ENCODE measurements at places on chromosomes 11 and 22. TPM values are rescaled to one million over a fixed set of nuclear protein-coding genes. Genes with fewer than 3 reads are reported as not detected.
A peak's percentile ranks its signal among the peaks of the same experiment; 100 is the strongest.

SOX10 gene
- not detected for total RNA-seq

MRGPRE gene
- not detected for total RNA-seq

- DNase-seq, result no peak
These were observed 82.8 kb upstream of the OR5AK2 start for GRCh38 chr11:56905936-56906335.

DNA sequence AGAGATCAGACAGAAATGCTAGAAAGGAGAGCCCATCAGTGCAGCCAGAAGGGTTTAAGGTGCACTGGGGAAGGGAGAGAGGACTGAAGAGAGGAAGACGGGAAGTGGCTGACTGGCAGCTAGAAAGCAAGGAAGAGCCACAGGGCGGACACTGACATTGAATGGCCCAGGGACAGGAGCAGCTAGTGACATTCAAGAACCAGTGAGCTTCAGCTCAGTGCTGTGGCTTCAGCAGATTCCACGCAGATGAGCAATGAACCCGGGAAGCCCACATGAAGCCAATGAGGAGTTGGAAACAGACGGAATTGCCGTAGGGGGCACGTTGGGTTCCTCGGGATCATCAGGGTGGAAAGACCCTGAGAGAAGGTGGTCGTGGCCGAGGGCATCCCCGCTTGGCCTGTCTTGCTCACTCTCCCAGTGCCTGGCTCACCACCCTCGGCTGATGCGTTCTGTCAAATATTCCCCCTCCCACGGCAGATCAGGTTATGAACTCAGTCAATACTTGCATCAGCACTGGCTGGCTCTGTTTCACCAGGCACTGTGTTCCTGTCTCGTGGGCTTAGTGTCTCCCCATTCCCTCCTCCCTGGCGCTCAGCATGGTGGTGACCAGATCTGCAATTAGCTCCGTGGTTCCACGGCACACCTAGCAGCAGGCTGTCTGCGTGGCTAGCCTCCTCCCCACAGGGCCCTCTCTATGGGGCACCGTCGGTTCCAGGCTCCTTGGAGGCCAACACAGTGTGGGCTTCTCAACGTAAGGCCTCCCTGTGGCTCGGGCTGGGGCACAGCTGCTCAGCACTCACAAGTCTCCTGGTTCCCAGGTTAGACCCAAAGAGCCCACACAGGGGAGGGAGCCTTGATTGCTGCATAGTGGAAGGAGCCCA is 145.5 kb downstream of the TRIM29 start:
- no peak for DNase-seq

- no peak for DNase-seq
These were observed 22.6 kb upstream of the HIPK3 start for GRCh38 chr11:33234397-33235190.

DNA sequence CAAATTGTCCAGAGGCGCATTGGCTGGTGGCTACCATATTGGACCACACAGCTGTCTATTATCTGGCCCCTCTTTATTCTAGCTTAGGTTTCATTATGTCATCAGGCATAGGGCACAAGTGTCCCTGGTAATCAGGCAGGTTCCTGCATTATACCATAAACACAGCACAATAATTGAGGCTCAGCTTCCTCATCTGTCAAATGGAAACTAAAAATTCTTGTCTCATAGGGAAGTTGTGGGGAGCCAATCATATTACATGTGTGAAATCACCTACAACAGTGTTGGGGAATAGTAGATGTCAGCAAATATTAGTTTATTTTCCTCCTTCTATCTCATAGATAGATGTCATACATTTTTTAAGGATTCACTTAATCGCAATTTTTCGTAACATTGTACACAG is 231.0 kb upstream of the SORL1-AS1 start:
- no peak for DNase-seq

GRCh38 chr11:74282421-74282820 is 29.0 kb downstream of the P4HA3 start:
- DNase-seq, result no peak

DNA sequence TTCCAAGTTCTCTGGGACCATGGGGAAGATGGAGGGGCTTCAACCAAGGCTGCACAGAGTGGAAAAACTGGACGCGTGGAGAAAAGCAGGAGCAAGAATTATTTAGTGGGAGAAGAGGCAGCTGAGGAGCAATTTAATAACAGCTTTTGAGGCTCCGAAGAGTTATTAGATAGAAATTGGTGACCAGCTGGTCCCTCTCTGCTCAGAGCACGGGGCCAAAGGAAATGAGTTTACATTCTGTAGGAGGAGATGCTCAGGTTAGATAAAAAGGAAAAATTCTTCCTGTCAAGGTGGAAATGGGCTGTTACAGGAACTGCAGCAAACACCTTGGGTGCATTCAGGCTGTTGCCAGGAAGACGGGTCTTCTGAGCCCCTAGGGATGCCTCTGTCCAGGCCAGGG is 47.0 kb upstream of the GALNT18 start:
- DNase-seq, result no peak

DNA sequence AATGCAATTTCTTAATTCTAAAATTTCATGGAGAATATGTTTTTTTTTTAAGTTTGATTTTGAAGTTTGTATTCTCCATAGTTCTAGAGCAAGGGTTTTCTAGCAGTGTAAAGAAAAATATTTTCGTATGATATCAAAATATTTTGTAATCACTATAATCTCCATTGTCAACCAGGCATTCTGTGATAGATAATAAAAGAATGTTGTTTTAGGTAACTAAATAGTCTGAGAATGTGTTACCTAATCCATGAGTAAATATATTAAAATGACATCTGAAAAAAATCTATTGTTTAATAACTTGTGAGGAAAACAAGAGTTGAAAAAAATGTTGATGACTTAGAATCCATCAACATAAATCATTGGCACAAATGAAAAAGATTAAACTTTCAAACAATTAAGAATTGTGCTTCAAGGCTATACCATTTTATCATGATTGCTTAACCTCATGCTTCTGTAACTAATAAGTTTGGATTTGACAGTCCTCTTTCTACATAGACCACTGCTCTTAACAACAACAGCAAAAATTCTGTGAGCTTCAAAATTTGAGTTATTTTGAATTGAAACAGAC is 2211.8 kb downstream of the LRRC4C start:
- no peak for DNase-seq

GRCh38 chr11:117883063-117883462 is 6.6 kb upstream of the FXYD6 start:
- DNase-seq, result no peak

- peak; percentile 85 for DNase-seq
These were observed 67.2 kb upstream of the CD82 start for GRCh38 chr11:44498089-44498871.
